ENCODE measurements at places on chromosomes 5 and 9.

DNA sequence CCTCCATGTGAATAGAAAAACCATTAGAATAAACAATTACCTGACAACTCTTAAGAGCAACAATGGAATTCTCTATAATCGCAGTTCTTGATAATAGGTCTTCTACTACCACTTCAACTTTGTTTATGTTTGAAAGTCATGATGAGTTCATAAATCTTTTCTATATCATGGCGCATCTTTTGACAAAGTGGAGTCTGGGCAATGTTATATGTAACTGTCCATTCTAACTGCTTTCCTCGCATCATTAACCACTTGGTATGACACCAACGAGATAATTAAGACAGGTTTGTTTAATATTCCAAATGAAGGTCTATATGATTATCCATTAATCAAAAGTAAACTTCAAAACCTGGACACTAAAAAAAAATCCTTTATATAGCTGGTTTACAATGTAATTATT lies 272.0 kb downstream of the DENND1A start:
- DNase-seq, result no peak

- no peak for DNase-seq
Measured at GRCh38 chr5:93611976-93612854, 29.2 kb downstream of the NR2F1 start.

GRCh38 chr9:91555132-91555531 lies 131.5 kb upstream of the NFIL3 start:
- DNase-seq, result no peak

DNA sequence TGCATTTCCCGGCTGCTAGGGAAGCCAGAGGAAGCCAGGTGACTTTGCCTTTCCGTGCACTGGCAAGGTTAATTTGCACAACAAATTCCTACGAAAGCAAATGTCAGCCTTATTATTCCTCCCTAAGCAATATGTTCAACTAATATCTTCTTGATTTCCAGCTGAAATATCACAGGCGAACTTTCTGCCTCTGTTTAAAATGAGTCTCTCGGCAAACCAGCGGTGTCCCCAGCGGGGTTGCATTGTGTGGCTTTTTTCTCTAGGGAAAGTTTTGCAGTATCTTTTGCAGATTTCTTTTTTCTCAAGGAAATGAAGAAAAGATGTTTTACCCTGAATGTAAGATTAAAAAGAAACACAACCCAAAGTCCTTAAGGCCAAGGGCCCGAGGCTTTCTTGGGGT lies 1.9 kb downstream of the DBH start:
- no peak for DNase-seq

- no peak for DNase-seq
Measured at GRCh38 chr9:1510712-1511111, 460.6 kb downstream of the DMRT2 start.

GRCh38 chr9:117777823-117778222 lies 73.6 kb downstream of the TLR4 start:
- DNase-seq, result no peak

DNA sequence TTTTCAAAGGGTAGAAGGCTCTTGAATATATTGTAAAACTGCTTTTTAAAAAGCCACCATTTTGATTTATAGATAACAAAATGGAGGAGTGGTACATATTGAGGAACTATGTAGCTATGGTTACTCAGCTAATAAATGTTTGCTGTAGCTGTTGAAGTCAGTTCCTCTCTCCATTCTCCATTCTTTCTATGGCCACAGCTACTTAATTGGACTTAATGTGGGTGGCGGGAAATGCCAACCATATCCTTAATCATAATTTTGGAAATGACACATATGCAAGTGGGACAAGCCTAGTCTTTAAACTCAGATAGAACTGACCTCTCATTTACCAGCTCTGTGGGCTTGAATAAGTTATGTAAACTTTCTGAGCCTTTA lies 10.6 kb downstream of the CDKN2A start:
- no peak for DNase-seq

DNA sequence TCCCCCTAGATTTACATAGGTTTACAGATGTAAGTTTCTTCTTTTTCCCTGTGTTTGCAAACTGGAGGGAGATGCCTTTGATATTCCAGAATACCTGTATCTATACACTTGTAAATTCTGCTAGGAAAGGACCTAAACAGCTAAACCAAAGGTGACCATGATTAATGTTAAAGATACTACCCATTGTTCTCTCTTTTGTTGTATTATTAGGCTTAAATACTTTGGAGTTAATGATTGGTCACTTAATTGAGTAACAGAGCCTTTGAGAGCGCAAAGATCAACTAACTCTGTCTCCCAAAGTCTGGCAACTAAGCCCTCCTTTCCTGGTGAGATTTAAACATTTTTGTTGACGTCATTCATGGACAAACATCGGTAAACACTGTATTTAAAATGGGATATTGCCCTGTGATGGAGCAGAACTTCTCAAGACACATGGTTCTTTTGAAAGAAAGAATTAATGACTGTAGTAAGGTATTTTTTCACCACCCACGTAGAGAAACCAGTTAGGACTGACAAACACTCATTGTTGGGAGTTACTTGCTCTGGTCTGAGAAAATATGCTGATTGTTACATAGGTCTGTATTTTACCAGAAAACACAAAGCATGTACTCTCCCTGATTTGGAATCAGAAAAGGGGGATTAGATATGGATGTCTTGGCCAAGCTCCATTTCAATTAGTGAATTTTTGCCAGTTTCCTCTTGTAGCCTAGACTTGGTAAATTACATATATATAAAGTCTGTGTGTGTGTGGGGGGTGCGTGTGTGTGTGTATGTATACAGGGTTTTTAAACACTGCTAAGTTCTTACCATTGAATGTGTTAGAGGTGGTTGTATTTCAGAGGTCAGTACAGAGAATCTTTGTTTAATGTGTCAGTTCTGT lies 4.6 kb downstream of the VCAN start:
- no peak for DNase-seq

- DNase-seq, result no peak
Measured at GRCh38 chr9:117134826-117135500, 279.9 kb downstream of the ASTN2 start.

DNA sequence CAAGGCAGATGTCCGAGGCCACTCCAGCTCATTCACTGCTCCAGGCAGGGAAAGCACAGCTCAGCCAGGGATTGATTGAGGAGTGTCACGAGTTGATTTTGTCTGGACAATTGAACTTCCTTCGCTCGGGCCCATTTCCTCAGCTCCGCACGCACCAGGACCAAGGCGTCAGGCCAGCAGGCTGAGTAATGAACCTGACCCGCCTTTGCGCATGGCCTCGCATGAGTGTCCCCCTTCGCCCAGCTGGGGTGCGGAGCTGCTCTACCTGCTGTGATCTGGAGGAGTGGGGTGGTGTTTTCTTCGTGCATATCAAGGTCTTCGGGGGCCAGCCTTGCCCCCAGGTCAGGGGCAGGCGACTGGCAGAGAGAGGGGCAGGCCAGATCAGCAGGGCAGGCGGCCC lies 44.0 kb downstream of the VAV2 start:
- no peak for DNase-seq

DNA sequence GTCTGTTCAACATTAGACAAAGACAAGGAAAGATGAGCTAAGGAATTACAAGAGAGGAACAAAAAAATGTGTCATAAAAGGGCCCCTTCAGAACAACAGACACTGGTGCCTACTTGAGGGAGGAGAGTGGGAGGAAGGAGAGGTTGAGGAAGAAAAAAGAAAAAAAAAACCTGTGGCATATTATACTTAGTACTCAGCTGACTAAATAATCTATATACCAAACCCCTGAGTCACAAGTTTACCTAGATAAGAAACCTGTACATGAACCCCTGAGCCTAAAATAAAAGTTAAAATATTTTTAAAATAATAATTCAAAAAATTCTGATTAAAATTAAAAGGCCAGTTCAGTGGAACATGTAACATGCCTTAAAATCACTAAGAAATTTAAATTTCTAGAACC lies 107.3 kb downstream of the MTREX start:
- no peak for DNase-seq

DNA sequence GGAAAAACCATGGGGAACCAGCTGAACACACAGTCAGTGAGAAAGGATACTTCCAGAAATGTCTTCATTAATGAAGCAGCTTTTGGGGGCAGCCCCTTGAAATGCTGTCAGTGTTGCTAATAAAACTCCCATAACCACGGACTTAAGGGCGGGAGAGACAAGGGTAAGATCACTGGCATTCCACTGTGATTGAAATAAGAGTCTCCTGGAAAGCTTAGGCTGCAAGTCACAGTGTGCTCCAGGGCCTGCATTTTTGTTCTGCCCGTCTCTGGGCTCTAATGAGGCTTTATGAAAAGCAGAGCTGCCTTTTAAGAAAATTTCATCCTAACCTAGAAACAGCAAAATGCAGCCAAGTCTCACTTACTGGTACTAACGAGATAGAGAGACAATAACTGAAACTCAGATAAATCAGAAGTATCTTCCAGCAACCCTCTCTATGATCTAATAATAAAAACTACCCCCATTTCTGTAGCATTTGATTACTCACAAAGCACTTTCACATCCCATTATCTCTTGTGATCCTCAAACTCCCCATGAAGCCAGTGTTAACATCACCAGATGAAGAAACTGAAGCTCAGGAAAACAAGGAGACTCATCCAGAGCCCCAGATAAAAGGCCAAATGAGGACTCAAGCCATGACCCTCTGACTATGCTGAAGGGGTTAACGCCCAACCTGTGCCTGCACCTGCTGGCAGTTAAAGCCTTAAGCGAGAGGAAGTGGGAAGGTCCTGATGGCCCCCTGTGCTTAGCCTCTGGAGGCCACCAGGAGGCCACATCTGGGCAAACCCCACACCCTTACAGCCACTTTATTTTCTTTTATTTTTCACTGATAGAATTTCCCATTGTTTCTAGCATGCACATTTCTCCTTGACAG lies 37.5 kb downstream of the SPOCK1 start:
- no peak for DNase-seq

- no peak for DNase-seq
Measured at GRCh38 chr5:63563008-63563917, 399.0 kb downstream of the HTR1A start.

DNA sequence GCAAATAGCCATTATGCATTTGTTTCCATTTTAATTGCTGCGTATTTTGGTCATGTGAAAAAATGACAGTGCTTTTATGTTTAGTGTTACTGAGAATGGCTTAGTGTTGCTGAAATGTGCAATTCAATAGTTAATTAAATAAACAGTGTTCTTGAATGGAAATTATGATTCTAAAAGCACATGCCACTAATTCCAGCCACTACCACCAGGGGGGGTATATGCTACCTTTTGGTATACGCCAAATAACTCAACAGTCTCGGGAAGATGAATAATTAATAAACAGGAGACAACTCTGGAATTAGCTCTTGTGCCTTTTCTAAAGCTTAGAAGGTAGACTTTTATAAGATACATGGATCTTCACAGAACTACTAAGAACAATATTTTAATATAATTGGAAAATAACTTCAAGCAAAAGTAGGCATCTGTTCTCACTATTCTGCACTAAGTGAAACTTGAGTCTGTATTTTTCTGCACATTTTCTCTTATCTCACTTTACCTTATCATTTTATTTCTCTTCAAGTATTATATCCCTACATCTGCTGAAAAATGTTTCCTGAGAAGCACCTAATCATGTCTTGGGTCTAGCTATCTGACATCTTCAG lies 83.5 kb upstream of the MINAR2 start:
- DNase-seq, result no peak

DNA sequence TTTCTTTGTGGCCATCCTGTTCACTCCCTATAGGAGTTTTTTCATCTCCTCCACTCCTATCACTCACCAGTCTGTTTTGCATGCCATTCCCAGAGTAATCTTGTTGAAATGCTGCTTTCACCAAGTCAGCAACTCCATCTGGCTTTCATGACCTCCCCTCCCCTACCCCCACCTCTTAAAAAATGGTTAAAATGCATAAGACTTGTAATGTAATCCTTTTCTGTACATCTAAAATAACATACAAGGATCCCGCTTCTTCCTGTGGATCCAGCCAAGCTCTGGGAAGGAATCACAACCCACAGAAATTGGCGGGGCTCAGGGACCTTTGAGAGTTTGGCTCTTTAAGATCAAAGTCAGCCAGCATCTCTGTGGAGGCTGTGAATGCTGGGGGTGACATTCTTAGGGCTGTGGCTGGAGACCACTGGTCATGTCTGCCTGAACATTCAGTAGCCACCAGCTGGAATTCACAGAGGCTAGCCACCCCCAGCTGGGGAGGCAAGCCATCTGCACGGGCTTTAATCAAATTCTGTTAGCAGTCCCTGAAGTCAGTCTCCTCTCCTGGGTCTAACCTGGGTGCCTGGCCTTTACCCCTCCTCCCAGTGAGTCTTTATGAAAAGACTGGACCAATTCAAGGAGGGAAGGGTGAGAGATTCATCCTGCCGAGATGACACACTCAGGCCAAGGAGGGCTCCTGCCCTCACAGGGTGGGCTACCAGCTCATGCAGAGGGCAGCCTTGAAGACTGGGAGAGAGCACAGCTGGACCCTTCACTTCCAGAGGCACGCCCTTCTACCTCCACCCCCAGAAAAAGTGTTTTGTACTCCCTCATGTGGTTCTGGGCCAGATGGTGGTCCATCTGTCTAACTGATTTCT lies 132.9 kb downstream of the LIFR start:
- DNase-seq, result no peak

DNA sequence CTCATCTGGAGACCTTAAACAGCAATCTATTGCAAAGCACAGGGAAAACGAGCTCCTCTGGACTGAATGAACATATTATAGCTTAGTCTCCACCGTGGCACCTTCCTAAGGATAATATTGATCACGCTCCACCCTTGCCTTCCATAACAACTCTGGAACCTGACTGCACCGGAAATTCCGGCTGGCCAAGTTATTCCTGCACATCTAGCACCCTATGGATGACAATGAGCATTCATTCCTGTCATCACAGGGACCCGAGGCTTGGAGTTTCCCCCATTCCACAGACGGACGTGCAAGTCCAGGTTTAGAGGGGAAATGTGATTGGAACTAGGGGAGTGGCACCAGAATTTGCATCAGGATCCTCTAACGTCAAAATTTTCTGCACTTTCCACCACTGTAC lies 27.5 kb downstream of the STK10 start:
- no peak for DNase-seq

DNA sequence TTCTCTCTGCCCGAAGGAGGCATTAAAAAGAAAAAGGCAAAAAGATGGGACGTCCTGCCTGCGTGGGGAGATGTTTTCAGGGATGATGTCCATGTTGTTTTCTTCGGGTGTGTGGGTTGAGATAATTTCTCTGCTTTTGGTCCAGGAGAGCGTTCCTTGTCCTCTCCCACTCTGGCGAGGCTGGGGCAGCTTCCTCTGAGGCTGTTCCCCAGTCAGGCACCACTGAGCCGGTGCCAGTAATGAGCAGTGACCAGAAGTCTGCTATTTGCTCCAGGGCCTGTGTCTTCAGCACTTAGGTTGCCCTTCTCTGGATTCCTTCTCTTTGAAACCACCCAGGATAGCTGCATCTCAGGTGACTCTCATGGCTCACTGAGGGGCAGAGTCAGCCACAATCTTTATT lies 71.5 kb downstream of the ACER2 start:
- DNase-seq, result no peak

- no peak for DNase-seq
Measured at GRCh38 chr5:14039063-14039462, 94.6 kb upstream of the DNAH5 start.
